ENCODE measurements at places on chromosomes 1 and 21.

- no peak for DNase-seq
Measured at GRCh38 chr1:183234660-183235476, 48.8 kb downstream of the LAMC2 start.

- DNase-seq = no peak
Measured at GRCh38 chr1:236081546-236082227, 16.8 kb upstream of the NID1 start.

- no peak for DNase-seq
Measured at GRCh38 chr1:18353528-18353927, 127.2 kb upstream of the KLHDC7A start.

DNA sequence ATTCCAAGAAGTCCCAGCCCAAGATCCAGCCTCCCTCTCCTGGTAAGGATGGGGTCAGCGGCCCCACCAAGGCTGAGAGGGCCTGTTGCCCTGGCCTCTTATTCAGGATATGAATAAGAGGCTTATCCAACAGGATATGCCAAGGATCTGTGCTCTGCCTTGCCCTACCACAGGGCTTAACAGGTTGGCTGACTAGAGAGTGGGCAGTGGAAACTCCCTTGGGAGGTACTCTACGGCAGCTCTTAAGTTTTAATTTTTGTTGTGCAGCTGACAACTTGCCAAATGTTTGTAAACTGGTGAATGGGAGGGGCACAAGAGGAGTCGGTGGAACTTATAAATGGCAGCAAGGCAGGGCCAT lies 16.5 kb upstream of the PIGV start:
- DNase-seq = no peak

DNA sequence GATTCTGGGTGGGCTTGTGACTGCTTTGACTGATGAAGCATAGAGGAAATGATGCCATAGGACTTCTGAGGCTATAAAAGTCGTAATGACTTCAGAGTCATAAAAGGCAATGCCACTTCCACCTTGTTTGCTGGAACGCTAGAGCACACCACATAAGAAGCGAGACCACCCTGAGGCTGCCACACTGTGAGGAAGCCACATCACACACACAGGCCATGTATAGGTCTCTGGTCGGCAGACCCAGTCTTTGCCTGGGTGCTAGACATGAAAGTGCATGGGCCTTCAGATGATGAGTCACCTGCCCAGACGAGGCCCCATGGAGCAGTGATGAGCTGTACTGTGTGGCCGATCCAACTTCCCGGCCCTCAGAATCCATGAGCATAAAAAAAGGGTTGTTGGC lies 14.2 kb upstream of the KANK4 start:
- DNase-seq = no peak

GRCh38 chr1:221025501-221025900 lies 146.3 kb downstream of the HLX start:
- DNase-seq = no peak

GRCh38 chr1:151371370-151372057 lies 991 bp downstream of the SELENBP1 start:
- DNase-seq = no peak

GRCh38 chr1:9322661-9323244 lies 30.1 kb downstream of the SPSB1 start:
- DNase-seq = no peak

- no peak for DNase-seq
Measured at GRCh38 chr1:51666478-51666877, 49.6 kb downstream of the OSBPL9 start.

DNA sequence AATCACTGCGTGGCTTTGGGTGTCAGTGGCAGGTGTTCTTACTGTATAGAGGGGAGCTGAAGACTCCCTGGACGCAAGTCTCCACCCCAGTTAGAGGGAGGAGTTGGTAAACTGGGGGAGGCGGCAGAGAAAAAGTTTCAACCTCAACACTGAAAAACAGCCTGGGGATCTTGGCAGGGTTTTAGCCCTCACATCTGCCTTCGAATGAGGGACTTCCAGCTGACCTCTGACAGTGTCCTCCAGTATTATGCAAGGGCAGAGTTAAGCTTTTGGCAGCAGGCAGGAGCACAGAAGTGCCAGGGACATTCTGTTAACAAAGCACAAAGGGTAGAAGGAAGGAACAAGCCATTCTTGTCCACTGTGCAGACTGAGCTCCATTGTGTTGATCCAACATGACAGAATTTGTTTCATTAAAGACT lies 41.2 kb upstream of the RAB4A start:
- DNase-seq = no peak

DNA sequence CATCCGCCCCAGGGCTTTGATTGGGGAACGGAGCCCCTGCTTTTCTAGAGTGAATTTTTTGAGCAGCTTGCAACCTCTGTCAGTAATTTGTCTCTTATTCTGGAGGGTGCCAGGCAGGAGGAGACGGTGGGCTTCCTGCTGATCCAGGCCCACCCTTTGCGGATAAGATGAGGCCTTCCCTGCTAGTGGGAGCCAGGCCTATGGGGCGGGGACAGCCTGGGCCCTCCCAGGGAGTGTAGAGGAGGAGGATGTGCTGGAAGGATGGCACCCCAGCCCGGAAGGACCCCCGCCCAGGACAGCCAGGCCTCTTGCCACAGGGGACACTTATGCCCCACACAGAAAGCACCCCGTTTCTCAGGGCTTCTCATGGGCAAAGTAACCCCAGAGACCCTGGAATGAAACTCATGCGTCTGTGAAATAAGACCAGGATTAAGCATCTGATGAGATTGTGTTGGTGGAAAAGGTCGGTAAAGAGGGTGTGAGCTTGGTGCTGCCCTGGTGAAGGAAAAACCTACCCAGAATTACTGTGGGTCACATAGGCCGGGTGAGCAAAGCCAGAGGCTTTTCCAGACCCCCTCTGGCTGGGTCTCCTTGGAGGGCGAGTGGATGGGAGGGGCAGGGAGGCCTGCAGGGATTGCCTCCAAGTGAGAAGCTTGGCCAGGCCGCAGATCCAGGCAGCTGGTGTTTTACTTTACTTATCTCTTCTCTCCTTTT lies 118.7 kb downstream of the SIK1 start:
- DNase-seq = no peak

DNA sequence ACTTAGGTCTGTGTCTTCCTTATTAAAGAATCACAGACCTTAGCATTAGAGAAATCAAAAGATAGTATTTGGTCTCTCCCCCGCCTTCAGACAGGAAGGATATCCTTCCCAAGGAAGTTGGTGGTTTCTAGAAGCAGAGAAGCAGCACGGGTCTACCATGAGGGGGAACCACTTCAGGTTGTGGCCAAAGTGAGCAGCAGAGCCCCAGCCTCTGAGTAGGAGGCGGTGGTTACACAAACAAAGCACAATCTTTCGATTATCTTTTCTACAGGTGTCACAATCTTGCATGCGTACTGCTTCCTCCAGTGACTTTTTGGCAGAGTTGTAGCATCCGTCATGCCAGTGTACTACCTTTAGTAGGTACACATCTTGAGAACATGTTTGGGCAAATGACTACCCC lies 8.8 kb downstream of the PGLYRP4 start:
- DNase-seq = no peak

GRCh38 chr1:174391716-174392115 lies 56.0 kb upstream of the GPR52 start:
- DNase-seq = no peak

DNA sequence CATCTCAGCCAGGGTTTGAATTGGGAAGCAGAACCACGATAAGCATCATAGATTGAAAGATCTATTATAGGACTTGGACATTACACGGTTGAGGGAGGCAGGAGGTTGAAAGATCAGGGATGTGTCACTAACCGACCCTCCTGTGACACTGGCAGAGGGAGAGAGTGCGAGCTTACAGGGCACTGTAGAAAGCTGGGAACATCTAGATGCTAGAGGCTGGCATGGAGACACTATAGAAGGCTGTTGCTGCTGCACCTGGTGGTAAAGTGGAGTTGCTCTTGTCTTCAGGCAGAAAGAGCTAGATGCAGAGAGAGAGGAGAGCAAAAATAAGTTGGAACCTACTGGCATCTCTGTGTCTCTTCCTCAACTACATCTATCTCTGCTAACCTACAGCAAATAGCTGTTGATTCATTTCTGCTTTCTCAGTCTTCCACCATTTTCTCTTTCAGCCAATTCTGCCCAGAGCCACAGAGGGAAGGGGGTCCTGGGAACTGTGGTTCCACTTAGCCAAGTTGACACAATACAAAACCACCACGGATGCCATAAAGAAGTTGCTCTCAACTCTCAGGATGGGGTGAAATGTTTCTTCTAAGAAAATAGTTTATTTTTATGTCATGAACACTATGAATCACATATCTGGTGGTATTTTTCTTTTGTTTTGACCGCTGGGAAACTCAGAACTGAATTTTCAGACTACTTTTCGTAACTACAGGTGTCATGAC lies 155.9 kb downstream of the ZNF281 start:
- DNase-seq = no peak

- no peak for DNase-seq
Measured at GRCh38 chr1:41434748-41435449, 49.6 kb downstream of the EDN2 start.

- no peak for DNase-seq
Measured at GRCh38 chr21:38897532-38898421, 92.0 kb downstream of the ETS2 start.

GRCh38 chr1:200979574-200980451 lies 43.7 kb downstream of the KIF21B start:
- DNase-seq = peak; percentile 64

DNA sequence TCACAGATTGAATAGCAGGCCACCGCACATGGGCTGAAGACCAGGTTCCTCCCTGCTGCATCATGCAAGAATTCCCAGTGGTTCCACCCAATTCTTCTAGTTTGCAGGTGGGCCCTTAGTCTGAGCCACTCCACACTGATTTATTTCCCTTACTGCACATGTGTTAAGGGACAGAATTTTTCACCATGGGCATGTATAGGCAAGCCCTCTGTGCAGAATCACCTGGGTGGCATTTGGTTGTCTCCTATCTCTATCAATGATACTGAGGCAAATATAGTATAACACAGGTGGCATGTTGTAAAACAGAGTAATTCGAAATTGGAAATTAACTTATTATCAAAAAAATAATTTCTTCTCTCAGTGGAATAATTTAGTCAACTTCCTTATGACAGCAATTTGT lies 1892.4 kb downstream of the NCAM2 start:
- DNase-seq = no peak

GRCh38 chr1:79679916-79680315 lies 673.4 kb upstream of the ADGRL4 start:
- no peak for DNase-seq

DNA sequence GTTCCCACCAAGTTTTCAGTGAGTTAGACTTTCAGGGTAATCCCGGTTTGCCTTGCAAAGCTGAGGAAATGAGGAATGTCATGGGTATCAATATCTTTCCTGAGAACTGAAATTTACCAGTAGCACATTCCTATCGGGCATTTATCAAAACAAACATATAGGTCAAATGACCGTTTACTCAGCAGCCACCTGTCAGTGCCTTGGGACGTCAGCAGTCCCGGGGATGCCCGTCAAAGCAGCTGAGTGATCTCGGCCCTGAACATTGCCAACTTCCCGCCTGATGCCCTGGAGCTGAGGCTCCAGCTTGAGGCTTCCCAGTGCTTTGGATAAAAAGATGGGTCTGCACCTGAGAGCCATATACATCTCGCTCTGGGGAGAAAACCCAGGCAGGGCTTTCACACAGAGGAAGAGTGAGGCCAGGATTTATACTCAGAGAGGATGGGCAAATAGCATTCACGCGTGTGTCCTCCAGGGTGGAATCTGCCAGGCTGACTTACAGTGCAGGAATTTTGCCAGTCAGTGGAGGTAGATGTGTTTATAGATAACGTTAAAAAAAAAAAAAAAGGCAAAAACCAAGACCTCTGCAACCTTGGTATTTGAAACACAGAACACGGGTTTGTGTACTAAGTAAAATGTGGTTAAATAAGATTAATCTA lies 435.7 kb upstream of the VAMP3 start:
- DNase-seq = no peak

DNA sequence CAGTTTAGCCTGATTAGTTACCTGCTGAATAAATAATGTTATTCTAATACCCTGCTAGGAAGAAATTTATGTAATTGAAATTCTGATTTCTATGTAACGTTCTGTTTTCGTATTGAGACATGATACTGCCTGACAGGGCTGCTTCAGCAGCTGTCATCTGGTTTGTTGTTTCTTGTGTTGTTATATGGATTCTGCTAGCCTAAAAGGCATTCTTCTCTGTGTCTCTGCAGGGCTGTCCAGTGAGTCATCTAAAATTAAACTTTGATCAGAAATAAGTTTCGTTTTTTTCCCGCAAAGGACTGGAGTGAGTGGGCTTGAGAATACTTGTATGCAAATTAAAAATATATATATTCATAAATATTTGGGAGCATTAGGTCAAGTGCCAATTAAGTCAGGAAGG lies 93.0 kb downstream of the DYRK1A start:
- DNase-seq = no peak

DNA sequence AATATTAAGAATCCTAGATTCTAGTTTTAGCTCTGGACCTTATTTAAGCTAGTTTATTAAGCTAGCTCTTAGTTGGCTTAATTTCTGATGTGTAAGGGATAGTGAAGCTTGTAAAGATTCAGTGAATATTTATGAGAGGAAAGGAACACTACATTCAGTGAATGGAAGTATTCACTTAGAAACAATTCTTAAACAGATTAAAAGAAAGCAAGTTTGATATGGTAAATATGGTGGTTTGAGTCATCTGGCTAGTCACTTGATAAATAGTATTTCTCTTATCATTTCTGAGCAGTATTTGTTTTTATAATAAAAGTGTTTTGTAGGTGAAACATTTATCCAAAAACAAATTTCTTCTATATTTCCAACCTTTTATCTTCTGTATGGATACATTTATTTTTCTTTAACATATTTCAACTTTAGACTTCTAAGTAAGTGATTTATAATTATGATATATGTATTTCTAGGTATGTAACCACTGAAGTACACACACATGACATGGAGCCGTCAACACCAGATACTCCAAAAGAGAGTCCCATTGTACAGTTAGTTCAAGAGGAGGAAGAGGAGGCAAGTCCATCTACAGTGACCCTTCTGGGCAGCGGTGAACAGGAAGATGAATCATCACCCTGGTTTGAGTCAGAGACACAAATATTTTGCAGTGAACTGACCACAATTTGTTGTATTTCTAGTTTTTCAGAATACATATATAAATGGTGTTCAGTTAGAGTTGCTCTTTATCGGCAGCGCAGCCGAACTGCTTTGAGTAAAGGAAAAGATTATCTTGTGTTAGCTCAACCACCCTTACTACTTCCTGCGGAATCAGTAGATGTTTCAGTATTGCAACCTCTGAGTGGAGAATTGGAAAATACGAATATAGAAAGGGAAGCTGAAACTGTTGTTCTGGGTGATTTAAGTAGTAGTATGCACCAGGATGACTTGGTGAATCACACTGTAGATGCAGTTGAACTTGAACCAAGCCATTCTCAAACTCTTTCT lies 55.6 kb downstream of the SUCO start:
- peak; percentile 11 for DNase-seq

- DNase-seq = no peak
Measured at GRCh38 chr21:32132881-32133280, 146.0 kb downstream of the MIS18A start.
